ENCODE measurements at places on chromosomes 6 and 20.

- no peak for DNase-seq
Measured at GRCh38 chr20:34240693-34241615, at the start of gene ASIP. ASIP (plus strand) TSS chr20:34241423; CDS start chr20:34260375, 18,952 bp downstream.

GRCh38 chr6:17021539-17021889 lies 80.3 kb upstream of the STMND1 start:
- no peak for DNase-seq

DNA sequence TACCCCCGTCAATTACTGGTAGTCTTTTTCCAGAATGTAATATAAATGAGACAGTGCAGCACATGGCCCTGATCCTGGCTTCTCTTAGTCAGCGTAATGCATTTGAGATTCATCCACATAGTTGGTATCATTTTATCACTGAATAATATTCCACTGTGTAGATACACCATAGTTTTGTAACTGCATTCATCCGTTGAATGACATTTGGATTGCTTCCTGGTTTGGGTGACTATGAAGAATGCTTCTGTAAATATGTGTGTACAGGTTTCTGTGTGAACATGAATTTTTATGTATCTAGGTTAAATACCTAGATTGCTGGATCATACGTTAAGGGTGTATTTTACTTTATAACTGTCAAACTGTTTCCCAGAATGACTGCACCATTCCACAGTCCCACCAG lies 62.6 kb upstream of the STMND1 start:
- no peak for DNase-seq

DNA sequence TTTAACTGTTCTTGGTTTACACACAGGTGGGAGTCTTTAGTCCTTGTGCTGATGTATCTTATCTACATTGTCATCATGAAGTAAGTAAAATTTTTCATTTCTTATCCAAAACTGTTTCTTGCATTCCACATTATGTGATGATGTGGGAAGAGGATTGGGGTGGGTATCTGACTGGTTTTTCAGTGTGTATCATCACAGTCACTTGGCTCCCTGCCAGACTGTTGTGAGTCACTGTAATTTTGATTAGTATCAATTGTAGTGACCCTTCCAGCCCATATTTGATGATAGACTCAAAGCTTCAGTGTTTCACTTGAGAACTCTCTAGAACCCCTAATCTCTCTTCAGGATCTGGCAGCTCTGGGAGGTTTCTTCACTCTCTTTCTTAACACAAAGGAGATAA lies 84.5 kb upstream of the RIN2 start:
- no peak for DNase-seq

GRCh38 chr6:13331516-13332348 lies 3.4 kb upstream of the TBC1D7 start:
- no peak for DNase-seq

DNA sequence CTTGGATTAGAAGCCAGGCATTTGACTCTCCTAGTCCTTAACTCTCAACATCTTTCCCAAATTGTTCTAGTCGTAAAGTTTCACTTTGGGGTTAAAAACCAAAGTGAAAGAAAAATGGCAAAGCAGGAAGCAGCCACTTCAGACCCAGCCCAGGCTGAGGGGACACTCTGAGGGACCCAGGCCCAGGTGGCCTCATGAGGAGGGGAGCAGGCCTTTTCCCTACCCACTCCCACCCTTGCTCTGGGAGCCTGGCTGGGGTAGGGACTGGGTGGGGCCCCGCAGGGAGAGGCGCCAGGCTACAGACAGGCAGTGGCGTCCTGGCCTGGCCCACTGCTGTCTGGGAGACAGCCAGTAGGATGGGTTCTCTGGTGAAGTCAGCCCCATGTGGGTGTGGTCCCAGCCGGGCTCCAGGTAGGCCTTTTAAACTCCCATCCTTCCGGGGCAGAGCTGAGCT lies 68.7 kb upstream of the MYL9 start:
- DNase-seq = no peak

DNA sequence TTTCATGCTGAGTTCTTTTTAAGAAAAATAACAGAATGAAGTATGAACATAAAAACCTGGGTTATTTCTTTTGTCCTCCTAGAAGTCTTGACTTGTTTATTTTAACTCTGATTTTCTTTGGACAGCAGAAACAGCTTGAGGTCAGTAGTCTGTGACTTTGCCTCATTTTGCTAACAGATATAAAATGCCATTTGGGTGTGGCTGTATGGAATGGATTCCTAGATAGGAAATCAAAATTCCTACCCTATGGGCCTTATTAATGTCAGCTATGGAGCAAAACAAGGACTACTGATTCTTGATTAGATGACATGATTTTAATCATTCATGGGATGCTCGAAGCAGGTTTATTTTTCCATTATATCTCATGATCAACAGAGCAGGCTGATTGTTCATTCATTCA lies 46.8 kb upstream of the TENT5A start:
- DNase-seq = no peak

GRCh38 chr20:17888044-17888443 lies 80.5 kb downstream of the SNX5 start:
- DNase-seq = no peak

DNA sequence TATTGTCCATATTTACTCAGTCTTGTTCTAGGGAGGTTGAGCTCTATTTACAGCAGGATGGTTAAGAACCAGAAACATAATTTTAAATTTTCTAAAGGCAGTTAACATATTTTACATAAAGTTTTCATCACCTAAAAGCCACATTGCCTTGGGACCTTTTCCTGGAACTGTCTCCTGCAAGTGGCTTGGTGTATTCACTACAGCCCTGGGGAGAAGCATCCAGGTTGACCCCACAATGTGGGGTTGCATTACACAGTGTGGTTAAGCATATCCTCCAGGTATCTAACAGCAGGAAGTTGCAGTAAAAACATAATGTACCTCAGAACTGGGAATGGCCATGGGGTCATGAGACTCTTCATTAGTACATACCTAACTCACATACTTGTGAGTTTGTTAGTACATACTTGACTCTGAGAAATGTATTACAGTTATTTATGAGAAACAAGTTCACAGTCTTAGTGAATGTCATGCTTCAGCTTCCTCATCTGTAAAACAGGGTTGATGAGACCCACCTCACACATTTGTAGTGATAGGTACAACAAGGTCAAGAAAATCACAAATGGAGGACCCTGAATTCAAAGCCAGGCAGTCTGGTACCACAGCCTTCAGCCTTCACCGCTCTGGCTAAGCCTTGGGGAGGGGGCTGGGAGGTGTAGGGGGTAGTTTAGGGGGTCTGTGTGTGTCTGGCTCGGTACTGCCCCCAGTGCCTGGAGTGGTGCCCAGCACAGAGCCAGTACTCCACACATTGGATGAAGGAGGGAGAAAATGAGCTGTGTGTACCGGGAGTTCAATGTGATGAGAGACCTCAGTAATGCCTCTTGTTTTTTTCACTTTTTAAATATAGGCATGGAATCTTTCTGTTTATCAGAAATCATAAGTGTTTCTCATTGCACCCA lies 52.9 kb downstream of the KAT14 start:
- DNase-seq = no peak

DNA sequence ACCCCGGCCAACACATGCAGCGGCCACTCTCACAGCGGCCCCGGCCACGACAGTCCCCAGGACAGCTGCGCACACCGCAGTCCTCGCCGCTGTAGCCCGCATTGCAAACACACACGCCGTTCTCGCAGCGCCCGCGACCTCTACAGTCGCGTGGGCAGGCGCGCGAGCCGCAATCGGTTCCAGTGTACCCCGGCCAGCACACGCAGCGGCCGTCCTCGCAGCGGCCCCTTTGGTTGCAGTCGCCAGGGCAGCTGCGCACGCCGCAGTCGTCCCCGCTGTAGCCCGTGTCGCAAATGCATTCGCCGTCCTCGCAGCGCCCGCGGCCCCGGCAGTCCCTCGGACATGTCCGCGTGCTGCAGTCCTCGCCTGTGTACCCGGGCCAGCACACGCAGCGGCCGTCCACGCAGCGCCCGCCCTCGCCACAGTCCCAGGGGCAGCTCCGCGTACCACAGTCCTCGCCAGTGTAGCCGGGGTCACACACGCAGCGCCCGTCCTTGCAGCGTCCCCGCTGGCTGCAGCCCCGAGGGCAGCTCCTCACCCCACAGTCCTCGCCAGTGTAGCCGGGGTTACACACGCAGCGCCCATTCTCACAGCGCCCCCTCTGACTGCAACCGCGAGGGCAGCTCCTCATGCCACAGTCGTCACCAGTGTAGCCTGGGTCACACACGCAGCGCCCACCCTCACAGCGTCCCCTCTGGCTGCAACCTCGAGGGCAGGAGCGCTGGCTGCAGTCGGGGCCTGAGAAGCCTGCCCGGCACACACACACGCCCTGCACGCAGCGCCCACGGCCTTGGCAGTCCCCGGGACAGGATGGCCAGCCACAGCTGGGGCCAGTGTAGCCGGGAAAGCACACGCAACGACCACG lies 12.5 kb downstream of the TNXB start:
- no peak for DNase-seq

DNA sequence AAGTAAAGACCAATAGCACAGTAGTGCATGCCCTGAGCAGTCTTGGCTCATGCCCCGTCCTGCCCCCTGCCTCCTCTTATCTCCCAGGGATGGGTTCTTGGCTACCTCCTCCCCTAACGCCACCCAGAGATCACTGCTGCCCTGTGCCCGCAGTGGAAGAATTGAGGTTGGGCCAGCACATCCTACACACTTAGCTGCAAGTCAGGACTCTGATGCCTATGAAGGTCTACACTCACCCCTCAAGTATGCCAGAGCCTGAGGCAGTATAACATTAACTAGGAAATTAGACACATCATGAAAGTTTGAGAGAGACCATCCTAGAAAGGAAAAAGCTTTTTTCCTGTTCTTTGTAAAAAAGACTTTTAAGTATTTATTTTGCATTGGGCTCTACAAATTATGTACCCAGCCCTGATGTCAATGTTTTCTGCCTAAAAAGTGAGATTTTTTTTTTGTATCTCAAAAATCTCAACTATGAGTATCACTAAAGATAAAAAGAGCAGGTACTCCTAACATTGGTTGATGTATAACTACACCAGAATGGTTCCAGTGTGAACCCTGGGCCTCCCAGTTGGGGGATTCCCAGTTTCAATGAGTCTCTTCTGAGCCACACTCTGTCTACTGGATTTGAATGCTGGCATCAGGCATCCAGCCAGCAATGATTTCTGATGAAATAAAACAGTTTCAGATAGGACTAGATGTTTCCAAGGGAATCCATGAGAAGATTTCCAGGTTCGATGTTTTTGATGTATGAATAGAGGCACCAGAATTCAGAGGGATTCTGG lies 115.4 kb downstream of the ISM1 start:
- no peak for DNase-seq

- no peak for DNase-seq
Measured at GRCh38 chr6:99119109-99120031, 171.6 kb upstream of the FBXL4 start.

- no peak for DNase-seq
Measured at GRCh38 chr6:73791336-73791735, 95.3 kb downstream of the CD109 start.

GRCh38 chr6:1611572-1612298 lies 2.0 kb downstream of the FOXC1 start:
- DNase-seq = no peak

DNA sequence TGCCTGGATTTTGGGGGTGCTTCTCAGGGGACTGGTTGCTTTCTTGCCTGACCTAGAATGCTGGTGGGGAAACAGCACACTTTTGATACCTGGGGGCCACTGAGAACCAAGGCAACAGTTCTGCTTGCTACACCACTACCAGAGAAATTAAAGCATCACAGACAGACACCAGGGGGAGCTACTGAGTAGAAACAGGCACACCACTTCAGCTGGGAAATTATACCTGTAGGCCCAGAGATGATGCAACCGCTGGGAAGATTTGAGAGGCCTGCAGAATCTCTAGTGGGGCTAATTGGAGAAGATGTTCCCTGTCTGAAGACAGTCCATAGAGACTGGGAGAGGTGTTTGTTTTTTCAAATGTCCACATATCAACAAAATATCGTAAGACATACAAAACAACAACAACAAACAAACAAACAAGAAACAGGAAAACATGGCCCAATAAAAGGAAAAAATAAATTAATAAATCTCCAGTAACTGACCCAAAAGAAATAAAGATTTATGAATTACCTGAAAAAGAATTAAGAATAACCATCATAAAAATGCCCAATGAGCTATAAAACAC lies 129.4 kb upstream of the RIN2 start:
- DNase-seq = no peak

DNA sequence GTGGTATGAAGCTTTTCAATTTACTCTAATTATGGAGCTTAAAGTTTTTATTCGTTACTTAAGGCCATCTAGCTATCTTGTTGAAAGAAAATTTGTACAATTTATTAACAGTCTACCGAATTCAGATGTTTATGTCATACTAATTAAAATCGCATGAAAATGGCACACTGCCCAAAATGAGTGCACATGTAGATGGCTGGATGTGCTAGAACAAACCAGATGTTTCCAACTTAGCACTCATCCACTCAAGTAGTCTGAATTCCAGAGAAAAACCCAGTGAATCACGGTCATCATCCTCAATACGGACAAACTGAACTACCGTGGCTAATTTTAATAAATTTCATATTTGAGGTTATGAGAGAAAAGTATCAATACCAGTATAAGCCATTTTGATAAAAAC lies 70.4 kb downstream of the COL12A1 start:
- DNase-seq = no peak

GRCh38 chr6:35014341-35014740 lies 125.3 kb downstream of the ANKS1A start:
- no peak for DNase-seq

DNA sequence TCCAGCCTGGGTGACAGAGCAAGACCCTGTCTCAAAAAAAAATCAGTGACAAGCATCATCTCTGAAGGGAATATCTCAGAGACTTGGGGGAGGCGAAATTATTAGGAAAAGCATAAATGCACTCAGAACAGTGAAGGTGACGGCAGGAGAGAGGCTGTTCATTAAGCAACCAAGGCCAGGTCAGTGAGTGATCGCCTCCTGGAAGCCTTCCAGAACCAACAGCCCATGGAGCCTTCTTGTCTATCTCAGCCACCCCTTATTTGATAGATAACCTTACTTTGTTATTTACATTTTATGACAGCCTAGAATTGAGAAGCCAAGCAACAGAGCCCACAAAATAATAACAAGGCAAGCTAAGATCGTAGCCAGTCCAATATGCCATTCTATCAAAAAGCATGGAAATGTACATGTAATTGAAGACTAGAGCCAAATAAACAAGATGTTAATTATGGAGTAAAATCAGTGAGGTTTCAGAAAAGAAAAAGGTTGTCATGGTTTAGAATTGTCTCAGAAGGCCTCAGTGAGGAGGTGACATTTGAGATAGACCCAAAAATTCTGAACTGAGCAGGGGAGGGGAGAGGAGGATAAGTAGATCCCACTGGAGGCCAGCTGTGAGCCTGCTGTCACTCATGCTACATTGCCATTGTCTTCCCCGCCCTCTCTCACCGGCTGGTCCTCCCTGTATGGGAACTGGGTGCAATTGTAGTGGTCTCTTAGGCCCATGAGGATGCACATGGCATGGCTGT lies 17.8 kb downstream of the BNIP5 start:
- no peak for DNase-seq

All from activated naive CD8-positive, alpha-beta T cell treated with anti-CD3 and anti-CD28 coated beads, Interleukin-2, amount 50 U/mL, for 16 hours (primary cell).